AG09319 (cell line): ENCODE measurements at places on chromosomes 3 and 15.

GRCh38 chr15:31111091-31111647, 9.6 kb upstream of the TRPM1 start:
- DNase-seq: no peak

DNA sequence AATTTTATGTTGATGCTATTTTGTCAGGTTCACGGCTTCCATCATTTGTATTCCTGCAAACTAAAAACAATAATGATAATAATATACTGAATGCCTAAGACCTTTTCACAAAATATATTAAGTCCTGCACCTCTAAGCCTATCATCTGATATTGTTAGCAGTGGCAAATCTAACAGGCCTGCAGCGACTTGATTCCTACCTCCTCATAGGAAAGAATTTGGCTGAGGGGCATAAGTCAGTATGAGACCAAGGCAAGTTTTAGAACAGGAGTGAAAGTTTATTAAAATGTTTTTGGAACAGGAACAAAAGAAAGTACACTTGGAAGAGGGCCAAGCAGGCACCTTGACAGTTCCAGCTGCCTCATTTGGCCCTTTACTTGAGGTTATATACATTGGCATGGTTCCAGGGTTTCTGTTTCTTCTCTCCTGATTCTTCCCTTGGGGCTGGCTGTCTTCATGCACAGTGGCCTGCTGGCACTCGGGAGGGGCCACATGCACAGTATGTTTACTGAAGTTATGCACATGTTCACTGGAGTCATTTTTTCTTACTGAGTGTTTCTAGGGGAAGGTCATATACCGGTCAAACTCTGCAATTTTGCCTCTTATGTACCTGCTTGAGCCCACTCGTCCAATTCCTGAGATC, 418.1 kb downstream of the EPHA6 start:
- DNase-seq: no peak

GRCh38 chr3:107855710-107856109, 235.1 kb downstream of the CD47 start:
- DNase-seq: no peak

- no peak for DNase-seq
These were observed 28.8 kb downstream of the XRN1 start for GRCh38 chr3:142418926-142419592.

DNA sequence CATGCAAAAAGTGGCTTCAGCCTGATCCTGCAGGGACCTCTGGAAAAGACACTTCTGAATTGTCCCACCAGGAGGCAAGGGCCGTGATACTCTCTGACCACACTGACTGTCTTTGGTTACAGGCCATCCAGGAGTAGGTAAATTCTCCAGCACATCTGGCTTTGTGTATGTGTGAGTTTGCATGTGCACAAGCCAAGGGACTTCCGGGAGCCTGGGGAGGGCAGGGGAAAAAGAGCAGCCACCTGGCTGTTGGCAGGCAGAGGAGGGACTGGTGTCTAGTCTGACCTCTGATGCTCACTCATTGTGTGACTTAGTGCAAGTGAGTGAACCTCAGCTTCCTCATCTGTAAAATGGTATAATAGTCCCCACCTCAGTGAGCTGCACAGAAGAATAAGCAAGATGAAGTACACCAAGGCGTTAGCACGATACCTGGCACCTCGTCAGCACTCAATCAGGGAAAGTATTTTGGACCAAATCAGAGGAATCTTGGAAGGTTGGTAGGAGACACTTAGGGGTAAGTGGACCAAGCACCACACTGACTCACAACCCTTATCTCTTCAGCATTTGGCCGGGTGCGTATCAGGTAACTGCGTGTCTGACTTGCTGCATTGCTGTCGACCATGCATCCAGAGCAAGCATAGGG, 19.1 kb downstream of the KLHL6 start:
- DNase-seq: no peak

GRCh38 chr3:160801386-160802118, 45.5 kb downstream of the PPM1L start:
- no peak for DNase-seq

DNA sequence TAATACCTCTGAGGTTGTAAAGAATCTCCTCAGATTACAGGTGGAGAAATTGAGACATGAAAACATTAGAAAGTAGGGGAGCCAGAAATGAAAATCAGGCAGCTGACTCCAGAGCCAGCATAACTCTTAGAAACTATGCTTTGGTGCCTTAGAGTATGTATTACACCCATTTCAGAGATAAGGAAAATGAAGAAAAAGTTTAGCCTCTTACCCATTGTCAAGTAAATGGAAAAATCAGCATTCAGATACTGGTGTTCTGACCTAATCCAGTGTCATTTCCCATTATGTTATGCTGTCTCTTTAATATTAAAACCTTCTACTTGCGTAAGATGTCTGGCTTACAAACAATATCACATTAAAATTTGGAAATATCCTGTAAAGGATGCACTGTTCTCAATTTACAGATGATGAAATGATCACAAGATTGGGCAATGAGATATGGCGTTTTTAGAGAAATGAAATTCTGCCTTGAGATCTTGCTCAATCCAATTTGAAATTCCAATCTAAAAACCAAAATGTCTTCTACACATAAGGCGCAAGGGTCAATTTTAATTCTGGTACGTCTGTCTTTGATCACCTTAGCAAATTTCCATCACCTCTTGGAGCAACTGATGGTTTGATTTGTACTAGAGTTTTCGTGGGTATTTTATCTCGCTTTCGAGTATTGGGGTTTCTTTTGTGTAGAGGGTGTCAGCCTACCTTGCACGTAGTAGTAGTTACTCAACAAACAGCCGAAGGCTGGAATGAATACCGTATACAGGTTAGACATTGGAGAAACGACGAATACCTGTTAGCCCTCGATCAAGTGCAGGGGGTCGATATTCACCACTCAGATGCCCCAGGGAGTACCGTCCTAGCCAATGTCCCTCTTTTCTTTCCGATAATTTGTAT, 902 bp upstream of the ZCWPW2 start:
- DNase-seq: peak; percentile 65
